ENCODE measurements at places on chromosomes 7 and 10.

- no peak for DNase-seq
Observed at GRCh38 chr10:73586583-73586984, 4.6 kb downstream of the USP54 start.

GRCh38 chr10:125531465-125531864 is 151.5 kb downstream of the TEX36 start:
- no peak for DNase-seq

DNA sequence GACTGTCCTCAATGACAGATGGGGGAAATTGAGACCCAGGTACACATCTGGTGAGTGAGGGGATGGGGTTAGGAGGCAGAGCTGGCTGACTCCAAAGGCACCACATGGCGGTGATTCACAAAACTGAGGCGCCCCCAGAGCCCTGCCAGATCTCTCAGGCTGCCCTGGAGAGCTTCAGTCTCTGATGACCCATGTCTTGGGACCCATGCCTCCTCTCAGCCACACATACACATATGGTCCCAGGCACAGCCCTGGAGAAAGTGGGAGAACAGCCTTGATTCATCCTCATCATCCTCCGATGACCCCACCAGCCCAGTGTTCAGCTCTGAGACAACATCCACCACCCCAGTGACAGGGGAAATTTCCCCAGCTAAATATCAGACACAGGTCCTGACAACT is 426.0 kb downstream of the RPS24 start:
- DNase-seq = no peak

DNA sequence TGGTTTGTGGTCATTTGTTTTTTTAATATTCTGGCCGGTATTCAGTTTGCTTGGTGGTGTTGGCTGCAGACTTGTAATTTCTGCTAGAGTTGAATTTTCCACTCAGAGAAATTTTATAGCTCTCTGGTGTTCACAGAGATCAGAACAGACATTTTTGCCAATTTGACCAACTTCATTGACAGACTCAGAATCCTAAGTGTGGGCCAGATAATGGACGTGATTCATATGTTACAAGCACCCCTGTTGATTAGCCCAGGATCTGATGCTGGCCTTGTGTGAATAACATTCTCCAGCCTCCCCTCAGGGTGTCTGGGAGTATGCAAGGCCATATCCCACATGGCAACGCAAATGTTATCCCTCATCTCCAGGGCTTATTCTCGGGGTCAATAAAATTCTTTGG is 283.8 kb downstream of the C7orf25 start:
- DNase-seq = no peak

DNA sequence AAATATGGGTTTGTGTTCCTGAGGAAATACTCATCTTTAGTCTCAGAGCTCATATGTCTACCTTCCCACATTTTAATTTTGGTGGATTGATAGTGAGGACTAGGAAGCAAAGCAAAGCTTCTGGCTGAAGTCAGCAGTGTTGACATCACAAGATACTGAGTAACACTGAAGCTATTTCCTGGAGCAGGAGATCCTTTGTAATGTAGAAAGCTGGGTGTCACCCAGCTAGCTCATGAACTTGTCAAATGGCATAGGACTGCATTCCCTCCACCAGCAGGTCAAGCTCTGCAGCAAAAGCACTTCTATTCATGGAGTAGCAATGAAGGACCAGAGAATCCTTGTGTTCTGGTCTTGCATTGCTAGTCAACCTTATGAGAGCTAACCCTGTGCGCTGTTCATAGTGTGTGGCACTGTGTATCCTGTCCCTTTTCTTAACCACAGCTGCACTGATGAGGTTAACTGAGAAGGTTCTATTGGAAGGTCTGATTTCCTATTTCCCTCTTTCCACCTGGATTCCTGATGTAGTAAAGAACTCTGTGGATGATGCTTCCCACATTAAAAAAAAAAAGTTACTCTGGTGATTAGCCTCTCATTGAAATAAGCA is 94.8 kb upstream of the ZNF804B start:
- DNase-seq = no peak

GRCh38 chr10:94292434-94293090 is 70.2 kb downstream of the NOC3L start:
- no peak for DNase-seq

DNA sequence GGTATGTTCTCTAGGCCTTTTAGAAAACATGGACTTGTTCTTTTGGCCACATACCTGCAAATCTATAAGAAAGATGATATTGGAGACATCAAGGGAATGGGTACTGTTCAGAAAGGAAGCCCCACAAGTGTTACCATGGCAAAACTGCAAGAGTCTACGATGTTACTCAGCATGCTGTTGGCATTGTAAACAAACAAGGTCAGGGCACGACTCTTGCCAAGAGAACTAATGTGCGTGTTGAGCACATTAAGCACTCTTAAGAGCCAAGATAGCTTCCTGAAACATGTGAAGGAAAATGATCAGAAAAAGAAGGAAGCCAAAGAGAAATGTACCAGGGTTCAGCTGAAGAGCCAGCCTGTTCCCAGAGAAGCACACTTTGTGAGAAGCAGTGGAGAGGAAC is 37.1 kb downstream of the SDK1 start:
- DNase-seq = no peak

DNA sequence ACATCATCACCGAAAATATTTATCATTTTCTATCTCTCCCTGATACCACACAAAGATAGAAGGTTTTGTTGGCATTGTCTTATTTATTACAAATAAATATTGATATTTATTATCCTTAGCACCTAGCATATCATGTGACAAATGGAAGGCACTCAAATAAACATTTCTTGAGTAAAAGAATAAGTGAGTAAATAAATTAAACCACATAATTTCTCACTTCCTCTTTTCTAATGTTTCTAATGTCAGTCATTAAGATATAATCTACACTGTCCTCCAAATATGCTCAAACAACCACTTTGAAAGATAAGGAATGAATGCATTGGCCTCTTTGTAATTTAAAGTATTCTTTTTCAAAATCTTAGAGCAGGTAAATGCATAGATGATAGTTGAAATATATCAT is 1027.8 kb upstream of the LRRTM3 start:
- DNase-seq = no peak

GRCh38 chr7:17142831-17143541 is 155.5 kb upstream of the AHR start:
- no peak for DNase-seq

DNA sequence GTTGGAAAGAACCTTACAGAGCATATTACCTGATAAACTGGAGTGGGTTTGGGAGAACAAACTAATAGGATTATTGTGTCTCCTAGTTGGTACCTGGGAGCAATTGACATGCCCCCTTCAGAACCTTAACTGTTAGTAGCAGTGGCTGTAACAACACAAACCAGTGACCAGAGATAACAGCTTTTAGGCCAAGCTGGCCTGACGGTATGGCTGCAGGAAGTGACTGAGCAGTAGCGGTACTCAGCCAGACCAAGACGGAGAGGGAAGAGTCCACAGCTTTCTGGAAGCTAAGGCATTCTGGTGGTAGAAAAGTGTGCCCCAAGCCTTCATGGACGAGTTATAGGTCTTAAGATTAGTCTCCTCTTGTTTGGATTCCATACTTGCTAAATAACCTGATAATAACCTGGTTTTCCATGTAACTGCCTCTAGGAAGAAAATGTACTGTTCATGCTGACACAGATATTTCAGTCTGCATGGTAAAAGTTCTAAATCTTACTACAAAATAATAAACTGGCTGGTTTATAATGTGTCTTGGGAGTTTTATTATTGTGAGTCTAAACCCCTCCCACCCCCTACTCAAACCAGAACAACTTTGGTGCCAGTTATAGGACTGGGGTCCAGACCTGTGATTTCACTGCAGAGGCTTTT is 11.3 kb downstream of the NOLC1 start:
- no peak for DNase-seq

- DNase-seq = no peak
Observed at GRCh38 chr10:1661416-1661815, 75.9 kb downstream of the ADARB2 start.

DNA sequence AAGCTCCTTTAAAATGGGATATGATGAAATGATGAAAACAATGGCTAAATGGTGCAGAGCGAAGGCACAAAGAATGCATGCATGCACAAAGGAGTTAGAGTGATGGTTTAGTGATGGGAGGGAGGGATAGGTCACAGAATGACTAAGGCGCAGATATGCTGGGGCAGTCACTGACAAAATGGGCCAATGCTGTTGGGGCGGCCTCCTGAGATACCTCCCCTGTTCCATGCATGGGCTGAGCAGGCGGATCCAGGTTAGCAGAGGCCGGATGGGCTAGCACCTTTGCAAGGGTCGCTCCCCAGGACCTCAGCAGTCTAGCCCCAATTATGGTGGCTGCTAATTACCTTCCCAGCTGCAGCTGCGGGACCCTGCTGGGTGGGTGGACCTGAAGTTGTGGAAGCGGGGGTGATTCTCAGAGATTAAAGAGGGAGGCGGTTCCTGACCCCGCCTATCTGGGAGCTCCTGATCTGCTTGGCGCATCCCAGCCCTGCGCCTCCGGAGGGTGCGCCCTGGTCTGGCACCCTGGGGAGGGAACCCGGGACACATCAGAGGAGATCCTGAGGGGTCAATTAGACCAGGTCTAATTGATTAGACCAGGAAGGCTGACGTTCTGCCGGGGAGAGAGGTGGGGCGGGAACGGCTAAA is 175.0 kb downstream of the CYP26A1 start:
- no peak for DNase-seq

DNA sequence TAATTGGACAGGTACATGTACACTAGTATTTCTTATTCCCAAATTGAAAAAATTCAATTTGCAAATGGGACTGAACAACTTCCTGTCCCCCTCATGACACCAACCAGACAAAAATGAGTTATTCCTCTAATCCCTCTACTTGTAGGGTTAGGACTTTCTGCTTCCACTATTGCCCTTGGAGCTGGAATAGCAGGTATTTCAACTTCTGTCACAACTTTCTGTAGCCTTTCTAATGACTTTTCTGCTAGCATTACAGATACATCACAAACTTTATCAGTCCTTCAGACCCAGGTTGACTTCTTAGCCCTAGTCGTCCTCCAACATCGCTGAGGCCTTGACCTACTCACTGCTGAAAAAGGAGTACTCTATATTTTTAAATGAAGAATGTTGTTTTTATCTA is 6.4 kb downstream of the CYP3A7 start:
- no peak for DNase-seq

DNA sequence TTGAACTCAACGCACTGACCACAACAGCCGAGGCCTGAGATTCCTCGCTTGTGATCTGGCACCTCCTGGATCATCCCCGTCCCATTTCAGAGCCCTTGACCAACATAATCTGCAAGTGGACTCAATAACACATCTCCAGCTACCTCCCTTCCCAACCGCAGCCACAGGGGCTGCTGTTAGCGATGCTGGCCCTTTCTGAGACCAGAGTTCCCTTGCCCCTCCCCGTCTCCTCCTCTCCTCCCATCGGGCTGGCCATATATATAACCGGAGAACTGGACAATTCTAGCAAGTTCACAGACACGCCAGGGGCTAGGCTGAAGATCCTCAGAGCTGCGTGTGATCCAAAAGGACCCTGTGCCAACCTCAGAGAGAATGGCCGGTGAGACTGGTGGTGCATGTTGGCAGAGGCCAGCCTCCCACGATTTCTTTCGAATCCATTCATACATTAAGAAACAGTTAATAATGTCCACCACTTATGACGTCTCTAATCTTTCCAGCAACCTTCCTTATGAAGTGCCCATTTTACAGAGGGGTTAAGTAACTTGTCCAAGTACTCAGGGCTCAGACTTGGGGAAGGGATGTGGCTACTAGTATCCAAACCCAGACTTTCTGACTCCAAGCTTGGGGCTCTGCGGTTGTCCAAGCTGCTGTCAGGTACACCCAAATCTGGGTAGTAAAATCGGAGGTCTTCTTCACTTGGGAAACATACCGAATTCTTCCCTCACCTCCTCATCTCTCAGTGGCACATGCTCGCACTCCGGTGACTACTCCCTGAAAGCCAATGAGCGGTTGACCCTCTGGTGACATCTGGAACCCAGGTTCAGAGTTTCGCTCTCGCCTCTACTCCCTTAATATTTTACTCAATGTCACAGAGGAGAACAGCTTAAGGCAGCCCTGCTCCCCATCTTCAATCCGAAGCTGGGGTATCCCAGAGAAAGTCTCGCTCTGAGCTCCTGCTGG is 11.2 kb upstream of the FEZF1 start:
- DNase-seq = no peak

GRCh38 chr10:49633327-49634068 is 19.7 kb downstream of the CHAT start:
- no peak for DNase-seq

DNA sequence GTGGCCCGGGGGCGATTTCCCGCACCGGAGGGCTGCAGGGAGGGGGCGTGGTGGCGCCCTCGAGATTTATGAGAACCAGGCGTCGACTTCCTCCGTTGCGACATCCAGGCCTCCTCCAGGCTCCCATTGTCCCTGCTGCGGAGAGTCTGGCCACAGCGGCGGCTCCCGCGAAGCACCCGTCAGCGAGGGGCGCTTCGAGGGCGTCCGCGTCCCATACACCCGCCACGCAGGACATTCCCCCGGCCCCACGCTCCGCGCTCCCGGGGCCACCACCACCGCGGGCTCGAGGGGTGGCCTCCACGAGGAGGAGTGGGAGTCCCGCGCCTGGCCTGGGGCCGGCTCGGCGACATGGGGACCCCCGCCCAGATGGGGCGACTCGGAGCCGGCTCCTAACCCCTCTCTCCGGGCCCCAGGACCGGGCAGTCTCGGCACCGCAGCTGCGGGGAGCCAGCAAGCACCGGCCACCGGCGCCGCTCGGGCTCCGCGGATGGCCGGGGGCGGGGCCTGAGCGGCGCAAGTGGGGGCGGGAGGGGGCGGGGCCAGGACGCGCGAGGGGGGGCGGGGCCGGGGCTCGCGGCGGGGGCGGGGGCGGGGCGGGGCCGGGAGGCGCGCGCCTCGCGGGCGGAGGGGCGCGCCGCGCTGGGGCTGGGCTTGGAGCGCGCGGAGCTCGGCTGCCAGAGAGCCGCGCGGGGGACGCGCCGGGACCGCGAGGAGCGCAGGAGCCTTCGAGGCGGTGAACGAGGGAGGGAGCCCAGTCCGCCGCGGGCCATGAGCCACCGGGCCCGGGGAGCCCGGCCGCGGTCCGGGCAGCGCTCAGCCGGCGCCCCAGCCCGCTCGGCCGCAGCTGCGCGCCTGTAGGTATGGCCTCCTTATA is at the start of gene SH2B2:
Gene SH2B2 (plus strand): TSS at position 632 of the 874 bp plus-strand sequence. CDS start 13,683 bp downstream, outside the sequence.
- DNase-seq = no peak

DNA sequence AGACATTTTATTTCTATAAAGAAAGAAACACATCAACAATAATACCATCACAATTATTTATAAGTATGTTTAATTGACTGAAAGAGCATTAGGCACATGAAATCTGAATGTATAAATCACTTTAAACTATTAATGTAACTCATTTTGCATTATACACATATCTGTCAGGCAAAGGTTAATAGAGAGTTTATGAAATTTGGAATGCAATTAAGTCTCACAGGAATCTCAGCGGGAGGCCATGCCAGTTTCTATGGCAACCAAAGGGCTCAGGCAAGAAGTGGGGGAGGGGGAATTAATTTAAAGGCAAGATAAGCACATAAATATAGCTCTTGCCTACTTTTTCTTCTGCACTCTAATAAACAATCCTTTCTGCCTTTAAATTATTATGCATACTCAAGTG is 152.6 kb downstream of the SLC16A9 start:
- DNase-seq = no peak

Data from stimulated activated CD4-positive, alpha-beta T cell treated with anti-CD3 and anti-CD28 coated beads, Interleukin-12 subunit alpha, Interleukin-12 subunit beta, amount 100 ng/mL, for 24 hours (primary cell).